ENCODE measurements at places on chromosomes 7 and 10. TPM values are rescaled to one million over a fixed set of nuclear protein-coding genes. Genes with fewer than 3 reads are reported as not detected.

CALHM1 gene
- total RNA-seq, result not detected

ZNF273 gene
- 5.0 TPM for total RNA-seq

NDUFB2 gene
- 128 TPM for total RNA-seq

GRM8 gene
- not detected for total RNA-seq

KIAA1549 gene
- 1.4 TPM for total RNA-seq

PLEKHS1 gene
- not detected for total RNA-seq

TMEM176A gene
- total RNA-seq, result not detected

GHRHR gene
- total RNA-seq, result not detected

PRRT4 gene
- total RNA-seq, result 0.11 TPM

ARPC1A gene
- total RNA-seq, result 156 TPM

ANKRD2 gene
- 1.0 TPM for total RNA-seq

KLF14 gene
- total RNA-seq, result 0.13 TPM

NUTM2B gene
- under 0.01 TPM for total RNA-seq

SFRP5 gene
- total RNA-seq, result not detected

PLOD3 gene
- total RNA-seq, result 46.4 TPM
